ENCODE measurements at places on chromosomes 4 and X.
A peak's percentile ranks its signal among the peaks of the same experiment; 100 is the strongest.

DNA sequence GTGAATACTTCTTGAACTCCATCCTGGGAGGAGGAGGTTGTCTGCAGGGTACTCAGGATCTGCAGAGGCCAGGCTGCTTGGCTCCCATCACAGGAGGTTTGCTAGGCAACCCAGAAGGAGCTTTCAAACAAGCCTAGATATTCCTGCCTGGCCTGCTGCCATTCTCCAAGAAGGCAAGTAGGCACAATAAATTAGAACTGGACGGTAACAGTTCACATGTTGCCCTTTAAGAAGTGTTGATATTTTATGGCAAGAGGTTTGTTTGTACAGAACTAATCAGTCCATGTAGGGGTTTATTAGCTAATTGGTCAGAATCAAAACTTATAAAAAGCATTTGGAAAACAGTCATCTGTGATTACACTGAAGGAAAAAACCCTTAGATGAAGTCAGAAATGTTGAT is 39.3 kb downstream of the SYNPO2 start:
- no peak for ATAC-seq
- peaks cover 9% of the 10 kb centered on the region for H3K4me1 ChIP-seq
- no peaks in the 10 kb centered on the region for H3K27me3 ChIP-seq
- no peaks in the 10 kb centered on the region for H3K36me3 ChIP-seq
- H3K4me3 ChIP-seq: no peak overlapping the region
- peak overlapping the region; percentile 58 for H3K27ac ChIP-seq

DNA sequence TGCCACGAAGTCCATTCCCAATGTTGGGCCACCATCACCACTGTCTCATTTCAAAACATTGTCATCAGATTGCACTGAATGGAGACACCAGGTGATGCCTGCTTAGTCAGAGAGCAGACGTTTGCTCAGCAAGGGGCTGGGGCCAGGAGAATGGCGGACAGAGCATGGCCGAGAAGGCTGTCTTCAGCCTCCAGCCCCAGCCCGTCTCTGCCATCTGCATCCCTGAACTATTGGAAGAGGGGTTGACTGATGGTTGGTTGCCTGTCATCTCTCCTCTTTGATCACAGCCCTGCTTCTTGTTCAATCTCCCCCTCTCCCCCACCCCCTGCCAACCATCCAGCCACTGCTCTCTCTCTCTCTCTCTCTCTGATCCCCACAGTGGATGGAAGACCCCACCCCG is 140.9 kb downstream of the SHOX start:
- H3K27me3 ChIP-seq: peaks cover 24% of the 10 kb centered on the region
- H3K4me1 ChIP-seq: no peaks in the 10 kb centered on the region
- ATAC-seq: no peak
- H3K4me3 ChIP-seq: no peak overlapping the region

GRCh38 chr4:109616243-109616642 is 56.2 kb downstream of the MCUB start:
- ATAC-seq: no peak
- no peak overlapping the region for H3K27ac ChIP-seq
- H3K4me3 ChIP-seq: no peak overlapping the region
- H3K4me1 ChIP-seq: no peaks in the 10 kb centered on the region

DNA sequence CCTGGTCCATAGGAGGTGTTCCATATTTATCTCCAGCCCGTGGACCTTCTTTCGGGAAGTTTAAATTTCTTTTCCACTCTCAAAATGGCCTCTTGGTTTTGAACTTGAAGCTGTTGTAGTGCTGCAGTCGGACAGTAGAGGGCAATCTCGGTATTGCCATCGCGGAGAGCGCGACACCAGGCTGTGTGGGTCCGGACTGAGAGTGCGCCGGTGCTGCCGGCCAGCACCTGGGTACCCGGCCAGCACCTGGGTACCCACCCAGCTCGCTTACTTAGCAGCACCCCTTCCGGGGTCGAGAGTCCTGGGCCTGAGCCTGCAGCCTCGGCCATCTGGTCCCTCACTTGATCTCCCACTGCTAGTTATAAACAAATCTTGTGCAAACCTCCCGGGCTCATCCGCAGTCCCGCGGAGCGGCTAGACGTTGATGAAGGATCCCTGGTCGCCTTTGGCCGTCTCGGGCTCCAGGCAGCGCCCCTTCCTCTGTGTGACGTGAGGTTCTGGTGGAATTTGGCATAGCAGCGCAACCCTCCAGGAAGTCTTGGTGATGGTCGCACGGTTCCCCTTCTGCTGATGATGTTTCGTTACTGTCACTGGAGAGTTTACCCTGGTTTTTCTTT is 18.0 kb downstream of the FAM9A start:
- H3K27me3 ChIP-seq: no peaks in the 10 kb centered on the region
- no peak overlapping the region for H3K27ac ChIP-seq
- no peaks in the 10 kb centered on the region for H3K4me1 ChIP-seq
- no peak overlapping the region for H3K4me3 ChIP-seq

DNA sequence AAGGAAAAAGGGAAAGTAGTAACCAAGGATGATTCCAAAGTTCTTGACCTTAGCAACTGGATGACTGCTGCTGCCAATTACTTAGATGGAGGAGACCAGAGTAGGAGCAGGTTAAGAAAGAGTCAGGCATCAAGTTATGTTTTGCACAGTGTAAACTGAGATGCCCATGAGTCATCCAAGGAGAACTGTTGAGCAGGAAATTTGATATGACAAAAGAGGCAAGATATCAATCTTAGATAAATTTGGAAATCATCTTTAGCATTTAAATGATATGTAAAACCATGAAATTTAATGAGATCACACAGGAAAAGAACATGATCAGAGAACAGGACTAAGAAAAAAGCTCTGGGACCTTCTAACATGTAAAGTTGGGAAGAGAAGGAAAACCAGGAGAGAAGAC is 361.3 kb downstream of the OPHN1 start:
- no peak overlapping the region for H3K4me3 ChIP-seq
- peaks cover 9% of the 10 kb centered on the region for H3K36me3 ChIP-seq
- ATAC-seq: no peak
- no peaks in the 10 kb centered on the region for H3K4me1 ChIP-seq

GRCh38 chrX:110304884-110305283 is 13.0 kb downstream of the AMMECR1 start:
- no peak for ATAC-seq
- H3K4me3 ChIP-seq: no peak overlapping the region
- no peak overlapping the region for H3K27ac ChIP-seq
- no peaks in the 10 kb centered on the region for H3K27me3 ChIP-seq
- H3K36me3 ChIP-seq: no peaks in the 10 kb centered on the region

- H3K4me1 ChIP-seq: no peaks in the 10 kb centered on the region
- H3K36me3 ChIP-seq: no peaks in the 10 kb centered on the region
- no peak for ATAC-seq
- H3K4me3 ChIP-seq: no peak overlapping the region
- H3K27ac ChIP-seq: no peak overlapping the region
These were observed 119.8 kb downstream of the DRD5 start for GRCh38 chr4:9901257-9901656.

DNA sequence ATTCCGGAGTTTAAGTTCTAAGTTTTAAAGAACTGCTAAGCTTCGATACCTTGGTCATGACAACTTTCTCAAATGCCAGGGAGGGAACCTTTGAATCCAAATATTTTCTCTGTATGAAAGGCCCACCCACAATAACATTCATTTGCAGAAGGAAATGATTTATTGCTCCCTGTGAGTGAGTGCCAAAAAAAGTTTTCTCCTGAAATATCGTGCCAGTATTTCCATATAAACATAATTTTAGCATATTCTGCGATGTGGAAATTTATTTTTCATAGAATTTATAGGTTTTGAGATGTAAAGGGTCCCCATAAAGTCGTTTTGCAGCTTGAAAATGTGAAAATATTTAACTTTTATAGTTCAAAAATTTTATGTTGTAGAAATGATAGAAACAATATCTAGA is 53.9 kb downstream of the BMPR1B start:
- H3K36me3 ChIP-seq: no peaks in the 10 kb centered on the region
- no peak overlapping the region for H3K27ac ChIP-seq
- H3K4me3 ChIP-seq: no peak overlapping the region

- ATAC-seq: no peak
- no peaks in the 10 kb centered on the region for H3K27me3 ChIP-seq
- H3K27ac ChIP-seq: no peak overlapping the region
These were observed 425.8 kb downstream of the PACRGL start for GRCh38 chr4:21126014-21126512.

DNA sequence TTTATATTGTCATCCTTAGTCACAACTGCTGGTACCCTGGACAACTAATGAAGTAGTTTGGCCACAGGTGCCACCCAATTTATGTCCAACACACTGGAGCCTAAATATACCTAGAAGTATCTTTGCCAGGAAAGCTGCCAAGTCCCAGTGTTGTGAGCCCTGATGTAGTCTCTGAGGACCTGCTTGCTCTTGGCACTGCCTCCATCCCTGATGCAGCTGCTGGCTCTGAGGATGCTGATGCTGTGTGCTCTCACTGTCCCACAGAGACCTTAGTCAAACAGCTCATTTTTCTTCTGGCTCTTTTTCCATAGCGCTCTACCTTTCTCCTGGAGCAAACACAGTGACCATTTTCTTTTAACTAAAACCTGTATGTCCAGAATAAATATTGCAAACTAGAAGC is 1535.4 kb upstream of the ADGRL3 start:
- no peak overlapping the region for H3K27ac ChIP-seq
- H3K4me1 ChIP-seq: no peaks in the 10 kb centered on the region
- no peak for ATAC-seq
- no peaks in the 10 kb centered on the region for H3K27me3 ChIP-seq
- H3K36me3 ChIP-seq: no peaks in the 10 kb centered on the region
- no peak overlapping the region for H3K4me3 ChIP-seq

DNA sequence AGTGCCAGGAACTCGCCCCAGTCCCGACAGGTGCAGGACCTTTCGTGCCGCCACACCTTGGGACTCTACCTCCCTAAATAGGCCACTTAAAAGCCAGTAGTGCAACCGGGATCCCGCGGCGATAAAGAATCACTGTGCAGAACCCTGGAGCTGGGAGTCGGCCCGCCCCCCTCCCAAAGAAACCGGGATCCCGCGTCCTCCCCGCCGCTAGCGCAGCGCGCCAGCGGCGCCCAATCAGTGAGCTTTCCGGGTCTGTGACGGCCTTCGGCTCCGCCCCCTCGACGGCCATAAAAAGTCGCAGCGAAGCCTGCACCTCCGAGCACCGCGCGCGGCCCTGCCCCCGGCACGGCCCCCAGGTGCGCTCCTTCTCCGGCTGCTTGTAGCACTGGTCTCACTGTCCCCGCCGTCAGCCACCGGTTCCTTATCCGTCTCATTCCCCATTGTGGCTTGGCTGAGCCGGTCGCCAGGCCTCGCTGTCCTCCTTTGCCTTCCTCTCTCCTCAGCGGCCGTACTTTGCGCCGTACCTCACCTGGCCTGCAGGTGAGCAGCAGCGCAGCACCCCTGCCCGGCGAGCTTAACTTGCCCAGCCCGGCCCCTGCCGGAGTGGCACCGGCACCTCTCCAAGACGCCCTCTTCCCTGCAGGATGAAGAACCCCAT is at the start of gene LRAT:
TSS of gene LRAT (plus strand) at position 318 of the 658 bp plus-strand sequence. CDS start at position 645, 327 bp downstream.
- peak within 1 kb of the TSS; percentile 58 for H3K4me3 ChIP-seq
- H3K27me3 ChIP-seq: peaks cover 58% of the 10 kb centered on the region
- no peaks in the 10 kb centered on the region for H3K36me3 ChIP-seq
- H3K27ac ChIP-seq: no peak within 1 kb of the TSS

DNA sequence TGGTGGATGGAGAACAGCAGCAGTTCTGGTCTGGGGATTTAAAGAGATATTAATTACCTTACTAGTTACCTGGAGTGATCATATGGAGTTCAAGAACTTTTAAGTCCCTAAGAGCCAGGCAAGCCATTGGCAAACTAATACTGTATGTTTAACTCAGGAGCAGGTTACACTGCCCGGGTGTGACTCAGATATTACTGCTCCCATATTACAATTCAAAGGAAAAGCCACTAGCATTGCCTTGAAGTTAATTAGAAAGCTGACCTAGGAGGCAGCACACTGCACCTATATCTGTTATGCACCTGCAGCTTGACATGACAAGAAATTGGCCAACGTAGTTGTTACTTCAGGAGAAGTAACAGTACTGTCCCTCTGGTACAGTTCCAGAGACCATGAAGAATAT is 47.2 kb downstream of the GRK4 start:
- peak; percentile 35 for ATAC-seq
- H3K4me1 ChIP-seq: no peaks in the 10 kb centered on the region
- peak overlapping the region; percentile 24 for H3K27ac ChIP-seq
- H3K4me3 ChIP-seq: no peak overlapping the region
- H3K36me3 ChIP-seq: no peaks in the 10 kb centered on the region

- no peaks in the 10 kb centered on the region for H3K27me3 ChIP-seq
- H3K4me3 ChIP-seq: no peak overlapping the region
- H3K36me3 ChIP-seq: no peaks in the 10 kb centered on the region
- H3K4me1 ChIP-seq: no peaks in the 10 kb centered on the region
These were observed 23.8 kb upstream of the ADH7 start for GRCh38 chr4:99458911-99459447.

- H3K27ac ChIP-seq: no peak overlapping the region
- H3K4me1 ChIP-seq: peaks cover 4% of the 10 kb centered on the region
- H3K4me3 ChIP-seq: no peak overlapping the region
- H3K36me3 ChIP-seq: no peaks in the 10 kb centered on the region
These were observed 51.4 kb downstream of the RAB40A start for GRCh38 chrX:103467887-103468286.

DNA sequence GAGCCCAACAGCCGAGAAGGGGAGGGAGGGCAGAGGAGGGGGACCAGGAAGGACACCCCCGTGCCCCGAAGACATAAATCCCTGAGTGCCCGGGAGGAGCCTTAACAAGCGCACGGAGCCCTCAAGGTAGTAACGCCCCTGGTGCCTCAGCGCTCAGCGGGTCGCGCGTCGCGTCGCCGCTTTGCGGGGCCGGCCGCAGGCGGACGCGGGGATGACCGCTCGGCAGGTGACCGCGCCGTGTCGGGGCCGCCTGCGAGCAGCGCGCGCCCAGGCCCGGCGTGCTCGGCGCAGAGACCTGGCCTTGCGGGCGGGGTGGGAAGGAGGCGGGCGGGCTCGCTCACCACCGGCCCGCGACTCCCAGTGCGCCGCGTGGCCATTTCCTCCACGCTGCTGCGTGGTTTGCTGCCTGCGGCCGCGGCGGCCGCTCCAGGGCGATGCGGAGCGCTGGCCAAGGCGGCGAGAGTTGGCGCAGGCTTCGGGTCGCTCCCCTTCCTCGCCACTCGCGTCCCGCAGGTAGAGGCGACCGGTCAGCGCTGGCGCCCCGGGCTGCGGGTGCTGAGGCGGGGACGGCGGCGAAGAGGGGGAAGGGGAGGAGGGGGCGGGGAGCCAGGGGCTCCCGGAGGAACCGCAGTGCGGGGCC is 632 bp downstream of the CCSER1 start:
- no peaks in the 10 kb centered on the region for H3K36me3 ChIP-seq
- no peaks in the 10 kb centered on the region for H3K27me3 ChIP-seq
- peak; percentile 42 for ATAC-seq
- no peaks in the 10 kb centered on the region for H3K4me1 ChIP-seq
- peak overlapping the region; percentile 68 for H3K4me3 ChIP-seq

GRCh38 chr4:147777456-147778091 is 45.7 kb downstream of the ARHGAP10 start:
- no peak for ATAC-seq
- H3K36me3 ChIP-seq: no peaks in the 10 kb centered on the region
- H3K27ac ChIP-seq: no peak overlapping the region
- no peaks in the 10 kb centered on the region for H3K27me3 ChIP-seq
- peaks cover 29% of the 10 kb centered on the region for H3K4me1 ChIP-seq
- H3K4me3 ChIP-seq: no peak overlapping the region

Measured in gastroesophageal sphincter (tissue), 4 donors.